ENCODE measurements at places on chromosomes 12 and 14.

GRCh38 chr12:31035967-31036665 lies 37.5 kb upstream of the DDX11 start:
- DNase-seq, result no peak

DNA sequence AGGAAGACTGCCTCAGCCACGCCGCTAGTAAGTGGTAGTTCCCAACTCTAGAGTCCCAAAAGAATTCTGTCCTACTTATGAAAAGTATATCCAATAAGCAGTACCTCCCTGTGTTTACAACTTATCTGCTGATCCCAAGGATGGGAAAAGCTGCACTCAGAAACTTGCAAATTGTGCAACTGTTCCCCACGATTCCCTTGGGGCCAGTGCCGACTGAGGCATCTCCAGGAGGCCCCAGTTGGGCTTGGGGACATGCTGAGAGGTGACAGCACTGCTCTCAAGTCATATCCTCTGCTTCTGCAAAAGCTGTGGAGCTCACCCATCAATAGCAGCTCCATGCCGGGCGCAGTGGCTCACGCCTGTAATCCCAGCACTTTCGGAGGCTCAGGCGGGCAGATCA lies 23.7 kb downstream of the SPRING1 start:
- DNase-seq, result no peak

- no peak for DNase-seq
Observed at GRCh38 chr12:96810057-96810456, 97.0 kb upstream of the NEDD1 start.

- no peak for DNase-seq
Observed at GRCh38 chr12:3725388-3726115, 27.4 kb downstream of the CRACR2A start.

DNA sequence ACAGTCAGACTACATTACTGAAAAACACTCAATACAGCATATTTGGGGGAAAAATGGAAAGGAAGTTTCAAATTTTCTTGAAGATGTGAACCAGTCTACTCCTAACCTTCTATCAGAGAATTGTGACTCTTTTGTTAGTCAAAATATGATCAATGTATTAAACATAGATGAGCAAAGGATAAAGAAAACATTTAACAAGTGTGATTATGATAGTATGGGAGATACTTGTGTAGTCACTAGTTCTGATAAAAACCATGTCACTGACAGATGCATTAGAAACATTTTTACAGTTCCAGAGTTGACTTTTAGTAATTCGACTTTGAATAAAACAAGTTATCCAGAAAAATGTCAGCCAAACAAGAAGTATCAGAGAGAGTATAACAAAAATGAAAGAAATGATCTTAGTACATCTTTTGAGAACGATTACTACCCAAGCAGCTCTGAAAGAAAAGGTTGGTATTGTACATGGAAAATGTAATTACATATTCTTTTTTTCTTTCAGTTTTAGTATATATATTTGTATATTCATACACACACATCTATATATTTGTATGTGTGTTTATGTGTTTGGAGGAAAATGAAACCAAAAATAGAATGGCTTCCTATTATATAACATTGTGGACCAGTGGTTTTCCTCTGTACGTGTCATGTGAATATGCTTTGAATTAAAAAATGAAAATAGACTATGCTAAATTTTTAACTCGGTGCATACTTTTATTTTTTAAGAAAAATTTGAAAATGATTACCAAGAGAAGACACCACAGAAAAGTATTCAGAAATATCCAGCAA lies 63.3 kb upstream of the ABCD2 start:
- no peak for DNase-seq

- no peak for DNase-seq
Observed at GRCh38 chr12:124026755-124027745, 54.0 kb downstream of the ZNF664 start.

DNA sequence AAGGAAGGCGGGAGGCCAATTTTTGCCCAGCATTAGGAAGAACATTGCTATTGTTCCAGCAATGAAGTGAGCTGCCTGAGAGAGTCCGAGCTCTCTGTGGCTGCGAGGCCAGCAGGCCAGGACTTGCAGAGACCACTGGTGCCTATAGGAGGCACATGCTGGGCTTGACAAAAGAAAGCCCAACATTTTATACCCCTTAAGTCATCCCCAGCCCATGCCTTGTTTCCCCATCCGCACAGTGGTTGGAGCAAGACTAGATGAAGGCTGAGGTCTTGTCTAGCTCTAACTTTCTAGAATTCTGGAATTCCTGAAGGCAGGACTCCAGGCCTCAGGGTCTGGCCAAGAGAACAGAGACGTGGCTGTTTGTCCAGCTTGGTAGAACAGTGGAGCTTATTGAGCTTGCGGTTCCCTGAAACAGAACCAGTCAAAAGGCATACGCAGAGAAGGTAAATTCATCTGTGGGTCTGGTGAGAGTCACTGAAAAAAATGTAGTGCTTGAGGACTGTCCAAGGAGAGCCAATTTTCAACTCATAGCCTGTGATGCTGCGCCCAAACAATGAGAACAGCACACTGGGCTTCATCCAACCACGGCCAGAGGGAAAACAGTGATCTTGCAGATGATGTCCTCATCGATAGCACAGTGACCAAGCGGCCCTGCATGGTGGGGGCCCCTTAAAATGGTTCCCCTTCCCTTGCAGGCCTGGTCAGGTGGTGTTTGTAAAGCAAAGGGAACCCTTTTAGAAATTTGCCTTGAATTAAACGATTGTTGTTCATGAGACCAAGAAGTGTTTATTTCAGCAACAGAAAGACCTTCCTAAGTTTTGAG lies 27.1 kb upstream of the COL2A1 start:
- DNase-seq, result no peak

DNA sequence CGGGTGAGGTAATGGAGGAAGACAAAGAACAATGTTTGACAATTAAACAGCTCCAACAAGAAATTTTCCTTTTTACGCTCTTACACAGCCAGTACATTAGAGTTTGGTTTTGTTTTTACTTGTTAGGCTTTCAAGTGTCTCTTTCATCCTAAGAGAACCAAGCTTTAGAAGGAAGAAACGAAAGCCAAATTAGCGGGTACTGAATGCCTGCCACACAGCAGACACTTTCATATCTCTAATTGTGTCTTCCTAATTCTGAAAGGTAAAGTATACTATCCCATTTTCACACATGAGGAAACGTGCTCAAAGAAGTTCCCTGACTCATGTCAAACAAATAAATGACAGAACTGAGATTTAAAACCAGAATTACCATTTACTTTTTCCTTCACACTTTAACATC lies 65.0 kb downstream of the CDK17 start:
- no peak for DNase-seq

DNA sequence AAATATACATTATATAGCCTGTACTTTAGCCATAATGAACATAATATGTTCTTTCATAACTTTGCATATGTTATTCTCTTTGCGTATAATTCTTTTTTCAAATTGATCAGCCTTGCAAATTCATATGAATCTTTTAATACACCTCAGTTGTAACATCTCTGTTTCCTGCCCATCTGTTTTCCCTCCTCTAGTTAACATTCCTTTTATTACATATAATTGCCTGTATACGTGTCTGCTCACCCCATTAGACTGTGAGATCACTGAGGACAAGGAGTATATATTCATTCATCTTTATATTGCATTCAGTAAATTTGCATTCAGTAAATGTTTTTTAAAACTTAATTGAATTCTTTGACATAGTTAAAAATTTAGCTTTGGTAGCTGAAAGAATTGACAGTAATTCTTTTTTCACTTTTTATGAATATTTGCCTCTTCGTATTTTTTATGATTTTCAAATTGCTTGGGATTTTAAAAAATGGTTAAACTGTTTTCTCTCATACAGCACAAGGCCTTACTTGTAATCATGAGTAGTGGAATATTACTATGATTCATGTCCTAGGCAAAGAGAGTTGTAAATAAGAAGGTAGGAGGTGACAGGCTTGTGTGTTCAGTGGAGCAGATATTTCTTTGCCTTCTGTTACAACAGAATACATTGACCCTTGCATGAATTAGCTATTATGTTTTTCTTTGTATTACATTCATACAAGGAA lies 32.8 kb upstream of the KLHL42 start:
- DNase-seq, result no peak

DNA sequence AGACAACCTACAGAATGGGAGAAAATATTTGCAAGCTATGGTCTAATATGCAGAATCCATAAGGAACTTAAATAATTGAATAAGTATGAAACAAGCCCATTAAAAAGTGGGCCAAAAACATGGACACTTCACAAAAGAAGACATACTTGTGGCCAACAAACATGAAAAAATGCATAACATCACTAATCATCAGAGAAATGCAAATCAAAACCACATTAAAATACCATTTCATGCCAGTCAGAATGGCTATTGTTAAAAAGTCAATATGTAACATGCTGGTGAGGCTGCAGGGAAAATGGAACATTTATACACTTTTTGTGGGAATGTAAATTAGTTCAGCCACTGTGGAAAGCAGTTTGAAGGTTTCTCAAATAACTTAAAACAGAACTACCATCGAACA lies 945.4 kb upstream of the FLRT2 start:
- DNase-seq, result no peak

DNA sequence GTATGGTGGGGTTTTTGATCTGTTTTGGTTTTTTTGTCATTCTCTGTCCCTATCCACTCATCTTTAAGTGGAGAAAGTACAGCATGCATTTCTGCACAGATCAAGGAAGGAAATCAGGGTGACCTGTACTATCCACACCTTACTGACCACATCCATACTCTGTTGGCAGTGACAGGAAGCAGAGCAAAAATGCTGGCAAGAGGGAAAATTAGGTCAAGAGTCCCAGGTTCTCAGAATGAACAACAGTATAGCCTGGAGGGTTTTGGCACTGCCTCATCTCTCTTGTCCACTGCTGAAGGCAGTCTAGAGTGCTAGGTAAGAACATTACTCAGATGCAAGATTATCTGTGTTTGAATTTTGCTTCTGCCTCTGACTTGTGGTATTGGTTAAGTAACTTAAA lies 70.7 kb downstream of the TAOK3 start:
- DNase-seq, result no peak

DNA sequence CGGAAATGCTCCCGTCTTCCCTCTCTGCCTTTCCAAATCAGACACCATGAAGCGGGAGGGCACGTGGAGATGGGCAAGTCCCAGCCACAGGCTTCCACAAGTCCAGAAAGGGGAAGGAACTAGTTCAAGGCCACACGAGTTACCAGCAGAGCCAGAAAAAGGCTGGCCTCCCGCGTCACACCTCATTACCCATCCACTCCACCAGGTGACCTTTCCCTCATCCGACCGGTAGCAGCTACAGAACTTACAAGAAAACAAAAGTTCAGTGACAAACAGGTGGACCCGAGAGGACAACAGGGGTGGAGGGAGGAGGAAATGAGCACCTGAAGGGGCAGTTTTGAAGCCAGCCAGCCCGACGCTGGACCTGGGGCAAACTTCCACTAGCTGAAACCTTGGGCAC lies 46.9 kb downstream of the CHGA start:
- DNase-seq, result no peak

GRCh38 chr12:111411185-111411764 lies 5.6 kb downstream of the SH2B3 start:
- no peak for DNase-seq

Data from NCI-H1436 treated with DMSO at 0.1 percent for 48 hours (cell line).